ENCODE measurements at places on chromosomes 3 and 15.

GRCh38 chr3:159593927-159594605 is 394.6 kb upstream of the IL12A start:
- DNase-seq: no peak

- DNase-seq: peak; percentile 35
These were observed 991 bp upstream of the HIGD1A start for GRCh38 chr3:42805141-42805821.

DNA sequence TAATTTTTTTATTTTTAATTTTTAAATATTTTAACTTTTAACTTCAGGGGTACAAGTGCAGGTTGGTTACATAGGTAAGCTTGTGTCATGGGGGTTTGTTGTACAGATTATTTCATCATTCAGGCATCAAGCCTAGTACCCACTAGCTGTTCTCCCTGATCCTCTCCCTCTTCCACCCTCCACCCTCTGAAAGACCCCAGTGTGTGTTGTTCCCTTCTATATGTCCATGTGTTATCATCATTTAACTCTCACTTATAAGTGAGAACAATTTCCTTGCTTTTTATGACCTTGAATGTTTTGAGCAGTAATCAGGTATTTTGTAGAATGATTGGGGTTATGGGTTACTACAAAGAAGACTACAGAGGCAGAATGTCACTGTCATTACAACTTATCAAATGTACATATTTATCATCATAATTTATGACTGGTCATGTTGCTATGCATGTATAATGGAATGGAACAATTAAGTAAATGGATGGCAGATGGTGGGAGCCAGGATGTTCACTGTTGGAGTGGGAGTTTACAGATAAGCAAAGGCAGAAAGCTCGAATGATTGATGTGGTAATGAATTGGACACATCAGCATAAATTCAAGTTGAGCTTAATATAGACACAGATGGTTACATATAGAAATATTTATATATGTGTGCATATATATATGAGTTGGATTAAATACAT is 563.8 kb upstream of the ROBO1 start:
- DNase-seq: no peak

DNA sequence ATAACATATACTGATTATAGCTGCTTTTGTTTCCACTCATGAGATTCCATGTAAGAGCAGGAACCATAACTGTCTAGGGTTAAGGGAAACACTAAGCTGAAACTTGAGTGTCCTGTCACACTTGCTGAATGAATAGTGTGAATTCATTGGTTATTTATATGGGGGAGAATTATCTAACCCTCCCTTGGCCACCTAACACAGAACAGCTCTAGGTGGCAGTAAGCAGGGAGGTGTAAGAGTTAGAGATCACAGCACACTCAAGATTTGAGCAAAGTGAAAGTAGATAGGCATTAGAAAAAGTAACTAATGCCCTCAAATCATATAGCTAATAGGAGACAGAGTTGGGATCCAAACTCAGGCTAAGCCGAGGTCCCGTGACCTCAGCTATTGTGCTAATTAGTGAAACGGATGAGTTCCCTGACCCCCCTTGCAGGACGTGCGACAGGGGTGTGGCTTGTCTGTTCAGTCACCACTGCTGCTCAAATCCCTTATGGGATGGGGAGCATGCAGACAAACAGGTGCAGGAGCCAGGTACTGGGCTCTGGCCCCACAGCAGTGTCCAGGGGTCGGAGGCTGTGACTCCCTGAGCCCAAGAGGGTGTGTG is 27.7 kb upstream of the ANO10 start:
- DNase-seq: peak; percentile 6

GRCh38 chr15:47135267-47135666 is 582.0 kb upstream of the SEMA6D start:
- no peak for DNase-seq

GRCh38 chr15:80568876-80569605 is 126.1 kb upstream of the ABHD17C start:
- DNase-seq: no peak

DNA sequence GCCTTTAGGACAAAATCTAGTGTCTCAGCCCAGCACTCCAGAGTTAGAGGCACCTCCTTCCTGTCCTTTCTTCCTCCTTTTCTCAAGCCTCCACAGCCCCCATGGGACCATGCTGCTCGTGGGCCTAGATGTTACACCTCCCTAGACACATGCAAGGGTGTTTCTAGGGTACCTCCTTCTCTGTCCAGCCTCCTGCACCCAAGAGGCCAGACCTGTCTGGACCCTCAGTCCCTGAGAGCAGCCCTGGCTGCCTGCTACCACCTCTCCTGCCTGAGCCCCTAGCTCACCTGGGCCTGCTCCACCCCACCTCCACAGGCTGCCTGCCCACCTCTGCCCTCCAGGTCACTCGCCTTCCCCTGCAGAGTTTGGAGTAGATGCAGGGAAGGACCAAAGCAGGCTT is 5.2 kb downstream of the LOXL1 start:
- no peak for DNase-seq

DNA sequence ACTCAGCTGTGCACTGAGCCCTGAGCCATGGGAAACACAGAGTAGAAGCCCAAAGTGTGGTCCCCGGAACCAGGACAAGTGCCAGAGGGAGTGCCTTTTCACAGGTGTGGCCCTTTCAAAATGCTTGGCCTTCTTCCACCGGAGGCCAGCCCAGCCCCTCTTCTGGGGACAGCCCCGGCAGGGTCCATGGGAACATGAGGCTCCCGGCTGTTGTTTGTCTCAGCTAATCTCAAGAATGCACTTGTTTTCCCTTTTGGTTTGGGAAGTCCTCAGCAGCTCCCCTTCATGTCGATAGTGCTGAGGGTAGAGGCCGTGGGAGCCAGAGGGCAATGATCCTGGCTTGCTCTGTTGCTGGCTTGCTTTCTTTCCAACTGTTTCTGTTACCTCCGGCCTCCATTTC is 91.1 kb upstream of the MRPS22 start:
- no peak for DNase-seq

DNA sequence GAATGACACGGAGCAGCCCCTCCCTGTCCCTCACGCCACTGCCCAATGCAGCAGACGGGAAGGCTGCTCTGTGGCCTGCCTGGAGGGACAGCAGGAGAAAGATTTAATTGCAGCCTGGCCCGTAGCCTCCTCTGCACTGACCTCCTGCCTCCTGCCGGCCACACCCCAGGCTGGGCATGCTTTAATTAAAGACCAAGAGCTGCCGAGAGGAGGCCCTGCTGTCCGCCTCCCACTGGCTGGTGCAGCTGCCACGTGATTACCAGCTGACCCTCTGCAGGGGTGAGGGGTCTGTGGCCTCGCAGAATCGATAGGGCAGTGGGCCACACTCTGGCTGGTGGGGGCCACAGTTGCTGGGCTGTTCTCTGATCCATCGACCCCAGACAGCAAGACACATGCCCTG is 100.2 kb upstream of the PRR23E start:
- no peak for DNase-seq

- no peak for DNase-seq
These were observed 293.7 kb upstream of the TRIM42 start for GRCh38 chr3:140384028-140384771.

DNA sequence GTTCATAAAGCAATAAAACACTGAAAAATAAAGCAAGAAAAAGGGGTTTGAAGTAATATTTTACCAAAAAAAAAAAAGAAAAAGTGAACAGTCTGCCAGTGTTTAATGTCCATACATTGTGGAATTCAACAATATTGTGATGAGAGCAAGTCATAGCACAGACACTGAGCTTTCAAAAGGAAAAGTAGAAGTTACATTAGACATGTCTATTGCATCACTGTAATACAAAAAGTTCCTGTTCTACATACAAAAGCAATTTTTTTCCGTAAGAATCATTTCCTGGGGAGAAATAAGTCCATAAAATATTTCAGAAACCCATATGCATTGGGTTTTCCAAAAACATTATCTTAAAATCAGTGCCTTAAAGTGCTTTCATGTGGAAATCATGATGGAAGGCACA is 11.8 kb upstream of the HDC start:
- no peak for DNase-seq

GRCh38 chr15:63067306-63067705 is 24.8 kb downstream of the TPM1 start:
- DNase-seq: no peak

- no peak for DNase-seq
These were observed 109.6 kb downstream of the OXSM start for GRCh38 chr3:25899352-25900101.

- no peak for DNase-seq
These were observed 464.7 kb downstream of the PDCD6IP start for GRCh38 chr3:34263101-34263621.

- no peak for DNase-seq
These were observed 25.5 kb downstream of the ZNF148 start for GRCh38 chr3:125349556-125350165.

- DNase-seq: no peak
These were observed 37.7 kb upstream of the KLHL25 start for GRCh38 chr15:85832394-85832793.

DNA sequence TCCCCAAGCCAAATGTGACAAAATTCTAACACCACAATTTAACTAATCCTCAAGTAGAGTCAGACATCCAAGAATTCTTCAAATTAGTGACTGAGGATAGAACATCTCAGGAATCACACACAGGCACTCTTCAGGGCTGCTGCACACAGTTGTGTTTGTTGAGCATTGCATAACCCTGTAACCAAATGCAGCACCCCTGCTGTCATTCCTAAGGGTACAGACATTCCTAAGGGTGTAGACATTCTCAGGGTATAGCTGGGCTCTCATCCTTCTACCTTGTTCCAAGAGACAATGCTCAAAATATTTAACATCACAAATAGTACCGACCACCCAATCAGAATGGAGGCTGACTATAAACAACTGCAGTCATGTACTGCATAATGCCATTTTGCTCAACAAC is 107.1 kb upstream of the UBE2E2 start:
- no peak for DNase-seq
